ENCODE measurements at places on chromosomes 6 and 20.

DNA sequence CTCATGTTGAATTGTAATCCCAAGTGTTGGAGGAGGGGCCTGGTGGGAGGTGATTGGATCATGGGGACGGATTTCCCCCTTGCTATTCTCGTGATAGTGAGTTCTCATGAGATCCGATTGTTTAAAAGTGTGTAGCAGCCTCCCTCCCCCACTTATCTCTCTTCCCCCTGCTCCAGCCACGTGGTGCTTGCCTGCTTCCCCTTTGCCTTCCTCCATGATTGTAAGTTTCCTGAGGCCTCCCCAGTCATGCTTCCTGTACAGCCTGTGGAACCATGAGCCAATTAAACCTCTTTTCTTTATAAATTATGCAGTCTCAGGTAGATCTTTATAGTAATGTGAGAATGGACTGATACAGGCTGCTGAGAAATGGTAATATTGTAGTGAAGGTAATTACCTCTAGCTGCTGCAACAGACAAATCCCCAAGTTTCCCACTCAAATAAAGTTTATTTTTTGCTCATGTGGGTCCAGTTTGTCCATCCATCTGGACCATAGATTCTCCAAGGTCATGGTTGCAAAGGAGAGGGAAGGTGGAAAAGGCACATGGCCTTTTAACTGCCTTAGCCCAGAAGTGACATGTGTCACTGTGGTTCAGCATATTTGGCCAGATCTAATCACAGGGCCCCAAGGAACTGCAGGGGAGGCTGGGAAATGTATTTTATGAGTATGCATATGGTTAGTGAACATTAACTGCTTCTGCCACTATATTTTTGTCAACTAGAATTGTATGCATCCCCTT is 89.2 kb downstream of the TRMT11 start:
- no peak for DNase-seq

DNA sequence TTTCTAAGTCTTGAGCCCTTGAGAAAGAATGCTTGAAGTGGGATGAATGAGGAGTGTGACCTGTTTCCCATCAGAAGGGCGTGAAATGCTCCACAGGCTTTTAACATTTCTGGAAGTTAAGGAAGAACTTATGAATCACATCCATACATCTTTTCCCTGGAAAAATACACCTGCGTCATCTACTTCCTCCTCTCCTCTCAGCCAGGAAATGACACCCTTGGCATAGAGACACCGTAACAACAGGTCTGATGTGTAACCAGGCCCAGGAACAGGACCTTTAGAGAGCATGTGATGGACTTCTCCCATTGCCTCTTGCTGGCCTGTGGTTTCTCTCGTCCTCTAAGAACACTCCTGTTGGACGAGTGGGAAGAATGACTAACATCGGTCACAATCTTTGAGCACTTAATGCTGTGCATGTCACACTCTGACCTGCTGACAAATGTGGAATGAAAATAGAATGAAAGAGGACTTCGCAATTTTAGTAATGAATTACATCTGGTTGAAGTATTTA is 28.5 kb upstream of the CITED2 start:
- DNase-seq = no peak

DNA sequence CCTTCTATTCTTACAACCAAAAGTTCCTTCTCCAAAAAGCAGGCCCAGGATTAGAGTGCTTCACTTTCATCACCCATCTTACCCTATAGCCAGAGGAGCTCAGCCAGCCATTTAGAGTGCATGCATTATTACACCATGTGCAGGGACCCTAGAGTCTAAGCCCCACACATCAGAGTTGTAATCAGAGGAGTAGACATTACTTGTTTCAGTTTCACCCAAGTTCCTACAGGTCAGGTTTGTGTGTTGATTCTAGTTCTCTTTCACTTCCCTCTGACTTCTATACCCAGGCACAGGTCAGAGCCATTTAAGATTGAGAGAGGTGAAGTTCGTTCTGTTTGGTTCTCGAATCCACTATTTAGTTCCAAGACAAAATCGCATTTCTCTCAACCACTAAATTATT is 16.3 kb upstream of the ARFGEF3 start:
- DNase-seq = no peak

GRCh38 chr6:4188801-4189200 is 53.4 kb upstream of the ECI2 start:
- DNase-seq = no peak

GRCh38 chr6:147621961-147622360 is 113.5 kb downstream of the SAMD5 start:
- DNase-seq = no peak

- DNase-seq = no peak
These were observed 107.8 kb downstream of the DHX35 start for GRCh38 chr20:39069976-39070375.

DNA sequence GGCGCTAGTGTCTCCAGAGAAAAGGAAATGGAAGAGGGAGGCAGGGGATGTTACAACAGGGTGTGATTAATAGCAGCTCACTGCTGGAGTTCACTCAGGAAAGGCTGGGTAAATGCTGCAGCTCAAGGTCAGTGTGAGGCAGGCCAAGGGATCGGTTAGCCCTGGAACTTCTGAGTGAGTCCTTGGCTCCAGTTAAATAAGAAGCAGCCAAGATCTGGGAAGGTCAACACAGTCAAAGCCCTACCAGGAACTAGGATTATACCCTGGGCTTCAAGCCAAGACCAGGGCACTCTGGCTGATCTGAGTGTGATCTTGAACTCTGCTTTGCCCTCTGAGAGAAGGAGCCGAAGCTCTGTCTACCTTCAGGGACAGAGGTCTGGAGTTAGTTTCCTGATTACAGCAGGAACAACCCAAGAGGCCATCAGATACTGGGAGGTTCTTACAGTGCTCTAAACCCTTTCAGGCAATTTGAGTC is 44.3 kb downstream of the TPD52L1 start:
- DNase-seq = peak; percentile 25

- no peak for DNase-seq
These were observed 264.0 kb downstream of the FOXA2 start for GRCh38 chr20:22320245-22320915.

DNA sequence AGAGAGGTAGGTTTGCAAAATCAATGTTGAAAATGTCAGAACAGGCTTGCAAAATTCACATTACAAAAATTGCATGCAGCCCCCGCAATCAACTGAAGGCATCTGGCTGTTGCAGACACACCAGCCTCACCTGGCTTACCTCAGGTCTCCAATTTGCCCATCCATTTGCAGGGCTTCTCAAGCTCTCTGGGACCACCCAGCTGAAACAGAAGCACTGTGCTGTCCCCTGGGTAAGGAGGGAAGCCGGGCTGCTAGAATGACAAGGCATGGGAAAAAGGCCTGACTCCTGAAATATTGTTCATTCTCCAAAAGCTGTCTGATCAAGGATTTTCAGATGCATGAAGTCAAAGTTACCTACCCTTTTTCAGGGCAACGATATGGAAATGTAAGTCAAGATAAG is 52.6 kb upstream of the CD93 start:
- DNase-seq = no peak

GRCh38 chr6:156822747-156823206 is 45.6 kb downstream of the ARID1B start:
- no peak for DNase-seq

DNA sequence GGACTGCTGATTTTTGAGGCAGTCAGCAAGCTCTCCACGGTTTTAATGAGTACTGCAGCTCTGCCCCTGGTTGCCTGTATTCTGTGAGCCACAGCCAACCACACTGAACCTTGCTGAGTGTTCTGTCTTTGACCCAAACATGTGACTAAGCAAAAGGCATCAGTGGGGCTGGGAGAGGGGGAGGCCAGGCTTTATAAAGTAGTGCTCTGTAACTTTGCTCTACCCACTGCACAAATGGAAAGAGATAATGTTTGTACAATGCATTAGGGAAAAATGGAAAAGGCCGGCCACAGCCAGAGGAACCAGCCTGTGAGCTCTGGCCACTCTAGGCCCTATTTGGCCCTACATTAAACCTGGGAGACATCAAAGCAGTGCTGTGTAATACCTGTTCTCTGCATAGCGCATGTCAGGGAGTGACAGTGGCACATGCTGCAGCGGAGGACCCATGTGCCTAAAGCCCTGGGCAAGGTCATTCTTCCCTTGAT is 22.0 kb downstream of the KLHL31 start:
- no peak for DNase-seq

DNA sequence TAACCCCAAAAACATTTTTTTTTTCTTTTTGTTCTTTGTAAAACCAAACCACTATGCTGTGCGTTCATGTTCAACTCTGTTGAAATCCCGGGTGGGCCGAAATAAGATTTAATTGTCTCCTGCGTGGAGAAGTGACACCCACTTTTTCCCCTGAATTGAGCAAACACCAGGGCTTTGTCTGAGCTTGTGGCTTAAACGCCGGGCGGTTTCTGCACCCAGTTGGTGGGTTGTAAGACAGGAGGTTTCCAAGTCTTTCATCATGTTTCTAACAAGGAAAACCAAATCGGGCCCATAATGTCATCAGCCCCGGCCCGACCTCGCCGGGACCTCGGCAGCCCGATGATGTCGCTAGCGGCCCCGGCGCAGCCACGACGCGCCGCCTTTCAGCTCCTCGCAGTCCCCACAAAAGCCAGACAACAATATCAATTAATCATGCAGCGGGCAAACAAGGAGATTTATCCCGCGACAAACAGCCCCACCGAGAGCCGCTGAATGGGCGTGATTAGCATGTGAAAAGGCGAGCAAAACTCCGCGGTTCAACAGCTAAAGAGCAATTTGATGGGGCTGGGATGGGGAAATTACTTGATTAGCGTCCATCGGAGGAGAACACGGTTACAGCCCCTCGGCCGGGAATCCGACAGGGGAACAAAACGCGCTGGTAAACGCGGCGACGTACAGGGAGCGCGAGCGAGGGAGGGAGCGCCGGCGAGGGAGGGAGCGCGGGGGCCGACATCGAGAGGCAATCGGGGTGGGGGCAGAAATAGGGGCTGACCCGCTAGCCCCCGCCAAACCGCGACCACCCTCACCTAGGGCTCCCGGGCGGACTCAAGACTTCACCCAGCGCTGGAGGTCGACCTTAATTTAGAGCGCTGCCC is 5.3 kb downstream of the LINC00237 start:
- no peak for DNase-seq

GRCh38 chr6:53725791-53726575 is 60.4 kb upstream of the KLHL31 start:
- peak; percentile 59 for DNase-seq

DNA sequence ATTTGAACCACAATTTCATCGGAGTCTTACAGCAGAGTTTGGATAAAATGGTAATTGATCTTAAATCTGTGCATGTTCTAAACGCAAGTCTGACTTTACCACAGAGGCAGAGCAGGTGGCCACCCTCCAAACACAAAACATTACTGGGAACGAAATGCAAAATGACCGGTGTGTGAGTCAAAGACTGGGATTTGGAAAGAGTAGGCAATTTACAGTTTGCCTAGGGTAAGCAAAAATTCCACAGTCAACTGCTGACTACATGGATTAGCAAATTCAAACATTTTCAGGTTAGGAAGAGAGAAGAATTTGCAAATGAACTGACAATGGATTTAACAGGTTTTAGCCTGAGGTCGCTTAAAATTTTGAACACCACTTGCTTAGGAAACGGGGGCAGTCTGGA is 444.4 kb downstream of the HDGFL1 start:
- no peak for DNase-seq

GRCh38 chr6:16060039-16060438 is 68.8 kb upstream of the MYLIP start:
- no peak for DNase-seq

DNA sequence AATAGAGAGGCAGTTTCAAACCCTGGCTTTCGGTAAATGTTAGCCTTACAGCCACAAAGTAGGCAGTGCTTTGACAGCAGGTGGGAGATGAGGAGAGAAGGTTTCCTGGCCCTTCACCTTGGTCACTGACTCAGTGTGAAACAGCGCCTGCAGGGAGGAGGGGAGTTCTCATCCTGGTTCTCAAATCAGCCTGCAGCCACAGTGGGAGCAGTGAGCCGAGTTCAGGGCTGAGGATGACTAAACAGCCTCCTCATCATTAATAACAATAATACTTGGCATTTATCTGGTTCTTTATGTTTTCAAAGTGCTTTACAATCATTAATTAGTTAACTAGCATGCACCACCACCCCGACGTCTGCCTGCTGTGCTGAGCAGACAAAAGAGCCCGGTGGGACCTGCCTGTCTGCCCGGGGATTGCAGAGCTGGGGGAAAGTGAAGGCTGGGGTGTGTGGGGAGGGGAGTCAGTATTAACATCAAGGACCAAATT is 59.6 kb downstream of the PRDM1 start:
- DNase-seq = no peak

DNA sequence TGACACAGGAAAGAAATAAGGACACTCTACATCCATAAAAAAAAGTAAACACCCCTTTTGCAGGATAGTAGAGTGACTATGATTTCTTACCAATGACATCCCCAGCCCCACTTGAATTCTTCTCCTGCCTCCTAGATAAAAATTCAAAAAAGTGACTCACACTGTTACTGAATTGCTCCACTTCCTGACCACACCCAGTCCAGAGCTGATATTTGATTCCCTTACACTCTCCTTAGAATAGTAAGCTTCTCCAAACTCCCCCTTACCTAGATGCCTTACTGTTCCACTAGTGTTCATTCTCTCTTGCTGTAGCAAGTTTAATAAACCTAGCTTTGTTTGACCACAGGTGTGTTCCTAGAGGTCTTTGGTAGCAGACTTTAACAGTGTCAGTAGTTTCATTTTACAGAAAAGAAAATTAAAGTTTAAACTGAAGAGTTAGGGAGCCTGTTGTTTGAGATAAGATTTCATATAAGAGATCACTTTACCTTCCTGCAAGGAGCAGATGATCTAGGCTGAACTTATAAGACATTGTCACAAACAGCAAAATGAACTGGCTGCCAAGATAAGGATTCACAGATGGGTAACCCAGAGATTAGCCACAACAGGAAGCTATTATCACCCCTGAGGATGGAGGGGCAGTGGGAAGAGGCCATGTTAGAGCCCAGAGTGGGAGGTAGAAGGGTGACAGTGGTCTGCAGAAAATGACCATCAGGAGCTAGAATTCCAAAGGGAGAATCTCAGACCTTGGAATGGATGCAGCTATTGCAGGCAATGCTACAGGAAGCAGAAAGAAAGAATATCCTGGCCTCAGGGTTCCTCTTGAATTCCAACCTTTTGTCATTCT is 28.4 kb upstream of the BTN3A2 start:
- DNase-seq = no peak

- DNase-seq = no peak
These were observed 42.8 kb downstream of the GFOD1 start for GRCh38 chr6:13444604-13445003.

GRCh38 chr6:89184344-89184743 is 32.8 kb downstream of the GABRR1 start:
- DNase-seq = no peak

- no peak for DNase-seq
These were observed 39.8 kb downstream of the CD164 start for GRCh38 chr6:109342506-109342905.

DNA sequence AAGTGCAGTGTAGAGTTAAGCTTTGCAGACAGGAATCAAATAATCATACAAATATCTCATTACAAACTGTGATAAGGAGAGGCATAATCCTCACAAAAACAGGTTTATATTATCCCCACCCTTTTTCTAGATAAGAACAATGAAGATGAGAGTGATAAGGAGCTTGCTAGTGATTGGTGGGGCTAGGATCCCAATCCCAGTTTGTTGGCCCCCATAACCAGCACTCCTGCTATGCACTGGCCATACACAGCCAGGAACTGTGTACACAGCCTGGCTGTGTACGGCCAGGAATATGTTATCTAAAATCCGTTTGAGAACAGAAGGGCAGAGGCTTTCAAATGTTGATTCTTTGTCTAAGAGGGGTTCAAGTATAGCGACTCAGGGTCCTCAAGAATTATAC is 180.6 kb downstream of the EYA2 start:
- DNase-seq = no peak

- no peak for DNase-seq
These were observed 35.8 kb downstream of the CPNE5 start for GRCh38 chr6:36803482-36803881.

GRCh38 chr6:11702089-11702488 is 76.5 kb downstream of the ADTRP start:
- DNase-seq = no peak
